ENCODE measurements at places on chromosomes 11 and 22. TPM values are rescaled to one million over a fixed set of nuclear protein-coding genes. Genes with fewer than 3 reads are reported as not detected.

- H3K4me3 ChIP-seq = peak overlapping the region; percentile 92
- H3K36me3 ChIP-seq = no peaks in the 10 kb centered on the region
- H3K27me3 ChIP-seq = no peaks in the 10 kb centered on the region
- DNase-seq = peak; percentile 72
- H3K27ac ChIP-seq = peak overlapping the region; percentile 84
- peaks cover 30% of the 10 kb centered on the region for H3K4me1 ChIP-seq
Observed at GRCh38 chr11:124799348-124800225, 619 bp downstream of the MSANTD2 start.

GRCh38 chr11:104433751-104434150 lies 269.8 kb upstream of the PDGFD start:
- DNase-seq = no peak
- no peaks in the 10 kb centered on the region for H3K27me3 ChIP-seq
- no peaks in the 10 kb centered on the region for H3K4me1 ChIP-seq
- no peaks in the 10 kb centered on the region for H3K36me3 ChIP-seq
- no peak overlapping the region for H3K4me3 ChIP-seq
- no peak overlapping the region for H3K27ac ChIP-seq

GRCh38 chr11:43545610-43546009 lies 134.9 kb upstream of the HSD17B12 start:
- no peak for DNase-seq
- H3K36me3 ChIP-seq = no peaks in the 10 kb centered on the region
- H3K4me3 ChIP-seq = no peak overlapping the region
- peaks cover 7% of the 10 kb centered on the region for H3K4me1 ChIP-seq

DNA sequence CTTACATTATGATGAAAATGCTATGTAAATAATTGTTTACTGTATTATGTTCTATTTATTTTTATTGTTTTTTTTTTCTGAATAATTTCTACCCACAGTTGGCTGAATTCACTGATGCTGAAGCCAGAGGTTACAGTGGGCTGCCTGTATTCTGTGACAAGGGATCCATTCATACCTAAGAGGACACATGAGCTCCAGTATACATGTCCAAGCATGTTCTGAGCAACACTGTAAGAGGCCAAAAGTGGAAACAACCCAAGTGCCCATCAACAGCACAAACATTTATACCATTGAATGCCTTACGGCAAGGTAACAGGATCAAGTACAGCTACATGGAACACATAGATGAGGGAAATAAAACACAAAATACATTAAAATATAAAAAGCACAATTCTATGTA lies 1.4 kb upstream of the SRSF8 start:
- DNase-seq = no peak
- H3K4me3 ChIP-seq = peak overlapping the region; percentile 65
- H3K4me1 ChIP-seq = peaks cover 15% of the 10 kb centered on the region

DNA sequence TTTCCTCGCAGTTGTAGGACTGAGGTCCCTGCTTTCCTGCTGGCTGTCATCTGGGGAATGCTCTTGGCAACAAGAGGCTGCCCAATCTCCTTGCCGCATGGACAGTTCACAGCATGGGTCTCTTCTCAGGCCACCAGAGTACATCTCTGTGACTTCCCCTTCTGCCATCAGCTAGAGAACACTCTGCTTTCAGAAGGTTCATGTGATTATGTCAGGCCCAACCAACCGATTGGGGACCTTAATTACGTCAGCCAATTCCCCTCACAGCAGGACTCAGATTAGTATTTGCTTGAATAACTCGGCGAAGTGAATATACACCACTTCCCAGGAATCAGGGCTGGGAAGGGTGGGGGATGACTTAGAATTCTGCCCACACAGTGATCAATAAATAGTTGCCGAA lies 61.9 kb upstream of the CSNK2A3 start:
- peaks cover 4% of the 10 kb centered on the region for H3K27me3 ChIP-seq
- no peak for DNase-seq
- no peaks in the 10 kb centered on the region for H3K36me3 ChIP-seq
- H3K4me3 ChIP-seq = no peak overlapping the region
- peaks cover 27% of the 10 kb centered on the region for H3K4me1 ChIP-seq

GRCh38 chr11:34599406-34599945 lies 21.4 kb upstream of the EHF start:
- no peaks in the 10 kb centered on the region for H3K36me3 ChIP-seq
- no peak for DNase-seq
- peak overlapping the region; percentile 86 for H3K27ac ChIP-seq
- peaks cover 39% of the 10 kb centered on the region for H3K4me1 ChIP-seq
- H3K4me3 ChIP-seq = peak overlapping the region; percentile 62
- no peaks in the 10 kb centered on the region for H3K27me3 ChIP-seq

The SULT4A1 gene
- total RNA-seq = 10.8 TPM

The PSMC3 gene
- total RNA-seq = 104 TPM

The CHRM1 gene
- total RNA-seq = 0.29 TPM

The CD3G gene
- 0.21 TPM for total RNA-seq

All from type B pancreatic cell (in vitro differentiated cells).